Stimulated activated CD4-positive, alpha-beta T cell treated with anti-CD3 and anti-CD28 coated beads, Interleukin-4, amount 100 ng/mL, for 4 hours (primary cell): ENCODE measurements at places on chromosomes 7 and 10.
A peak's percentile ranks its signal among the peaks of the same experiment; 100 is the strongest.

DNA sequence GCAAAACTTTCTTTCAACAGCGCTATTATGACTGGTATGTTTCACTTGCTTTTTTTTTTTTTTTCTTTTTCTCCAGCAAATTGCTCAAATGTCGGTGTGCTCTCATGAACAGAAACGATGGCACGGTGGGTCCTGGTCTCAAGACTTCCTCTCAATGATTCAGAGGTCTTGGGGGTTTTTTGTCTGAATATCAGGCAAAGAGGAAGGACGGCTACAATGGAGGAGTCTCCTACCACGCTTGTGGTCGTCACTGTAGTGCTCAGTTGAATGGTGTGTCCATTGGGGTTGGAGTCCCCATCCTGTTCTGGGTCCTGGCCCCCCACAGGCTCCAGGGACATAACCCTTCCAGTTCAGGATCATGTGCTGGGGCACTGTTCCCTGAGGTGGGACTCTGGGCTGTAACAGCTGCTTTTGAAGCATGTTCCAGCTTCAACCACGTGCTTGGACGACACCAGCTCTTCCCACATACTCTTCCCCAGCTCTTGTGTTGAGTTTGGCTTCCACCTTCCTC is 266.7 kb upstream of the KLF6 start:
- DNase-seq, result no peak

GRCh38 chr10:99973190-99973589 is 36.6 kb downstream of the DNMBP start:
- DNase-seq, result no peak

DNA sequence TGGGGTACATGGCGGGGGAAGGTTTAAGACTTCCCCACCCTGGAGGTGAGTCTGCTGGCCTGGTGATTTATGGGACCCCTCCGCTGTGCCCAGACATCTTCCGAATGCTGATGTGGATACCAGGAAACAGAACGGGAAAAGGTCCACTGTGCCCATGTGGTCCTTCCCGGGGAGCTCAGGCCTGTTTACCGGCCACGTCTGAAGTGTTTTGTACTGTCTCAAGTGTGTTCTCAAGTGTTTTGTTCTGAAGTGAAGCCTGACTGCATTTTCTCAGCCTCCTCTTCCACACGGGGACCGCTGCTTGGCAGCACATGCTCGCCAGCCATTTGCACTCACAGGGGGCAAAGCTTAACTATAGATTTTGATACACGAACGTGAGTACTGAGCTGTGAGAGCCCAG is 127.2 kb downstream of the TEX36 start:
- DNase-seq, result no peak

DNA sequence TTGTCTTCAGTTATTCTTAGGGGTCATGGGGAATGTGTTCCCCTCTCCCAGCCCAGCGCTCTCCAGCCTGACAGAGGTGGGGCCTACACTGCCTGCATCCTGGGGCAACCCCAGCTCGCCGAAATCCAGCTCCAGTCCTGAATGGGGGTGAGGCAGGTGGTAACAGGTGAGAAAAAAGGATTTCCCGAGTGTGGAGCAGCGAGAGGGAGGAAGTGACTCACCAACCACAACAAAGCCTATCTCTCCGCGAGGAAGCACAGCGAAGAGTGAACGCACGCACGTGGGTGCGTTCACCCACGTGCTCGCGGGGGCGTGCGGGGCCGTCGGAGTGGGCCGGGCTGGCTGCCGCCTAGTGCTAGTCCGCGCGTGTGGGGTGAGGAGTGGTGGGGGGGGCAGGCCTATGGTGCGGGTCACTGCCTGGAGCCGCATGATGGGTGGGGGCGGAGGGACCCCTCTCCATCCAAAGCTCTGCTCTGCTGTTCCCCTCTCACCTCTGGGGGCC is 855 bp upstream of the PALD1 start:
- DNase-seq, result peak; percentile 70

DNA sequence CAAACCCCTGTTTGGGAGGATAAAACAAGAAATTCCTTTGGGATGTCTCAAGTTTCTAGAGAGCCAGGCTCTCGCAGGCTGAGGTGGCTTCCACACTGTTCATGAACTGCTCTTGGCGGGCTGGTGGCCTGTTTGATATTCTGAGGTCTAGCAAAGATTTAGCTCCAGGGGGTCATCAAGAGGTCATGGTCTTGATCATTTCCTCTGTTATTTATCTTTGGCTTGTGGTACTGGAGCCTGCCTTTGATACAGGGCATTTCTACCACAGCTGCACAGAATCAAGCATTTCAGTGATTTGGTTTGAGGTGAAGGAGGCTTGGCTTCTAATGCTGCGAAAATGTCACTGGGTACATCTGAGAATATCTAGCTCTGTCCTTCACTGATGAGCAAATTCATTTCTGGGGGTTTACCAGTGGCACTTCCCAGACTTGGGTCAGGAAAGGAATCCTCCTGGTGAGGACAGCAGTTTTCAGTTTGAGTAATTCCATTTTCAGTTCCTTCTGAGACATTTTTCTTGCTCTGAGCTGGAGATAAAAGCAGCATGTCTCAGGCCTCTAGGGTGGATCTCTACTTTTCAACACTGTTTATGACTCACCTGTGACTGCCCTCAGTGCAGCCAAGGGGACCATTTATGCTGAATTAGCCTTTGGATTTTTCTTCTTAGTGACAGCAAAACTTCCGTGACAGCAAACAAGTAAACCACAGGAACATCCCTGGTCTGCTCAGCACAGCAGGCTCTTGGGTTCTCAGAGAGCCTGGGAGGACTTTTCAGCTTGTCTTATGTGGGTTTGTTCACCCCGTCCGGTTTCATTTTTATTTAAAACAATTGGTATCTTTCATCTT is 312.0 kb downstream of the RNLS start:
- DNase-seq, result peak; percentile 17

GRCh38 chr10:126972635-126973414 is 67.6 kb downstream of the DOCK1 start:
- DNase-seq, result no peak

DNA sequence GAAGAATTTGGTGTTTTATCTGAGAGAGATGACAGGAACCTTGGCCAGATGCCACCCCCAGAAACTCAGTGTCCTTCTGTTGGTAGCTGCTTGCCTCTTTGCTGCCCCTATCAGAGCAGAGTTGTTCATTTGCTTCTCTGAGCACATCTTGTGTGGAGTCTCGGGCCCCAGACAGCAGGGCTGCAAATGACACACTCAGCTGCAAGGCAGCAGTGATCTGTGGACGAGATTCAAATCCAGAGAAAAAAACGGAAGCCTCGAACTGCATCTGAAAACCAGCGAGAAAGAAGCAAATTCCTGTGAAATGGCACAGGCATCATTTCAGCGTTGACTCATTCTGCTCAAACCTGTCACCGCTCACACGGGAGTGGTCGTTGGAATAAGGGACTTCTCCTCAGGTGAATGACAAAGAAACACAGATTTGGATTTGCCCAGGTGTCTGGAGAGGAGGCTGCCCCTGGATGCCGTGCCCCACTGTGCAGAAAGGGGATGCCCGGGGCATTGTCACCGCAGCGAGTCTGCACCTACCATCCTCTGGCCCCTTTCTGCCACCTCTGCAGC is 144.7 kb downstream of the PFKFB3 start:
- DNase-seq, result peak; percentile 36

- DNase-seq, result no peak
These were observed 89.5 kb downstream of the FAM53B start for GRCh38 chr10:124654686-124655085.

GRCh38 chr10:3595736-3596135 is 189.3 kb downstream of the KLF6 start:
- DNase-seq, result no peak

DNA sequence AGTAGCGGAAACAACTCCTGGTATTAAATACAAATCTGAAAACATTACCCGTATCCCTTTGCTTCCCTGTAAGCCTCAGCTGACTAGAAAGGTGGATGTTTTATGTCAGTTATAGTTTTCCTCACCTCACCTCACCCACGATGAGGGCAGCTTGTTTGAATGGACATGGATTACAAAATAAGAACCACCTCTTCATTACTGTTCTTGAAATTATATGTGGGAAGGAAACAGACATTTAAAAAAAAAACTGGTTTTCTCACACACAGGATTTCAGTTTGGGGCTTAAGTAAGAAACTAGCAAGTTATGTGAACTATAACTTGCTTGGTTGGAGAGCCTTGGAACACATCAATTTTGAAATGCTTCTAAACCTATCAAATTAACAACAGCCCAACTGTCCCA is 232.9 kb upstream of the CCDC6 start:
- DNase-seq, result no peak

DNA sequence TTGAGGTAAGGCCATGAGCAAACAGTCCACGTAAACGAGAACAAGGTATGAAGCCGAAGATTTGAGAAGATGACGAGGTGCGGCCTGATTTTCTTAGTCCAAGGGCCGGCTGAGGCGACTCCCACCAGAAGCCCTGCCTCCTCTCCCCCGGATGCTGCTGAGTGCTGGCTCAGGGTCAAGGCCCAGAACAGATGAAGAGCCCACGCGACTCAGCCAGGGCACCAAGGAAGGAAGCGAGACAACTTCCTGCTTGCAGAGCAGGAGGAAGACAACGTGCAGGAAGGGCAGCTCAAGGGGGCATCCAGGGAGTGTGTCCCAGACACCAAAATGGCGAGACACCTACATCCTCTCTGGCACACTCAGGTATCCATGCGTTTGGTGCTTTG is 99.5 kb downstream of the CYTH3 start:
- no peak for DNase-seq

DNA sequence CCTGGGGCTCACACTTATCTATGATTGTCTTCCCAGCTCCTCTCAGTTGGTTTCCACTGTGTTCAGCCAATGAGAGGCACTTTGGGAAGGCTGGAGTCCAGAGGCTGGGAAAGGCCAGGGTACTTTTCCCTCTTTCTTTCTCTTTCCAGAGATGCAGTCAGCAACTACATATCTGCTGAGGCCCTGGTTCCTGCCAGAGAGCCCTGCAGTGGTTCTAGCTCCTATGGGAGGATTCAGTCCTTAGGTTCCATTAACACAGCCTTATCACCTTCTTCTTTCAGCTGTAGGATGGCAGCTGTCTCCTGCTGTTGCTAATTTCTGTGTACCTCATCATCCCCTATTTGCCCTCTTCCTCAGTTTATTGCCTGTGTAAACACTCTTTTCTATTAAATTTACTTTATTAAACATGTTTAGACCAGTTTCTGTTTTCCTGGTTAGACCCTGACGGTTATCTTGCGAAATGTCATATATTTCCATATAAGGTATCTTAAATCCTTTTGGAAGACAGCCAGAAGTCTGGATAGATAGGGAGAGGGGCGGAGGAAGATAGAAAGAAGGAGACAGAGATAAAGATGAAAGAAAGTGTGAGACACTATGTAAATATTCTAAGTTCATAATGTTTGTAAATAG is 100.3 kb downstream of the HGF start:
- DNase-seq, result no peak

GRCh38 chr10:110007161-110007700 is 553 bp upstream of the ADD3 start:
- DNase-seq, result peak; percentile 62

GRCh38 chr10:44773565-44773964 is 137.6 kb upstream of the TMEM72 start:
- no peak for DNase-seq

DNA sequence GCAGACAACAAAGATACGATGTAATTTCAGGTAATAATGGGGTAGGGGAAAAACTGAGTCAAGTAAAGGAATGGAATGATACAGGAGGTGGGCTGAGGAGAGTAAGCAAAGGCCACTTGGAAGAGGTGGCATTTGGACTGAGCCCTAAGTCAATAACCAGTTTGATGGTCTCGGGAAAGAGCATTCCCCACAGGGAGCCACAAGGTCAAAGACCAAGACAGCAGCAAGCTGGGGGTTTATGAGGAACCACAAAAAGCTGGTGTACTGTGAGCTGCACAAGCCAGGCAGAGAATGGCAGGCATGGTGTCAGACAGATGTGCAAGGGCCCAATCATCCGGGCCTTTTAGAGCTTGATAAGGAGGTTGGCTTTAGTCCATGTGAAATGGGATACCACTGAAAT is 98.7 kb downstream of the NOC3L start:
- no peak for DNase-seq

- no peak for DNase-seq
These were observed 2.8 kb downstream of the FAM20C start for GRCh38 chr7:195010-195829.
